Tongue (tissue), 3 donors: ENCODE measurements at places on chromosomes 12 and 14. TPM values are rescaled to one million over a fixed set of nuclear protein-coding genes. Genes with fewer than 3 reads are reported as not detected.
A peak's percentile ranks its signal among the peaks of the same experiment; 100 is the strongest.

DNA sequence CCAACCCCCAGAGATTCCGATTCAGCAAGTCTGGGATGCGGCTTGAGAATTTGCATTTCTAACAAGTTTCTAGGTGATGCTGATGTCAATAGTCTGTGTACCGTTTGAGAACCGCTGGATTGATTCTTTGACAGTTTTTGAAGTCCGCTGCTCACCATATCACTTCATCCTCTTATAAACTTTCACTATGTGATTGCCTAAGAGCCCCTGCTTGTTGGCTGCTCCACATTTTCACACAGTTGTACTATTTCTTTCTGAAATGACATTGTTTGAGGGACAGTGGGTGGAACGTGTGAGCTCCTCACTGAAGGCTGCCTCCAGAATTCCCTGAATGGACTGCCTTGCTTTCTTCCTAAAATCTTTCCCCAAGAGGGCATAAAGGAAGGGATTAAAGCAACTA, 7.7 kb downstream of the C3AR1 start:
- DNase-seq, result no peak

GRCh38 chr12:10855807-10856206, 6.5 kb upstream of the PRR4 start:
- DNase-seq, result no peak

The NR2C1 gene
- 43.8 TPM for total RNA-seq

- DNase-seq, result peak; percentile 92
Measured at GRCh38 chr14:68843471-68844209, 50.8 kb upstream of the ZFP36L1 start.

GRCh38 chr12:52947738-52948423, 1.0 kb upstream of the KRT18 start:
- DNase-seq, result no peak

The EFS gene
- total RNA-seq, result 28.2 TPM

The OR6J1 gene
- not detected for total RNA-seq

The BHLHE41 gene
- 8.2 TPM for total RNA-seq

- no peak for DNase-seq
Measured at GRCh38 chr12:25594376-25594775, 41.3 kb upstream of the LMNTD1 start.

The PTPRQ gene
- 0.21 TPM for total RNA-seq

GRCh38 chr14:92560106-92560865, 46.7 kb downstream of the RIN3 start:
- no peak for DNase-seq

GRCh38 chr12:39365364-39366001, 77.4 kb downstream of the KIF21A start:
- DNase-seq, result no peak

DNA sequence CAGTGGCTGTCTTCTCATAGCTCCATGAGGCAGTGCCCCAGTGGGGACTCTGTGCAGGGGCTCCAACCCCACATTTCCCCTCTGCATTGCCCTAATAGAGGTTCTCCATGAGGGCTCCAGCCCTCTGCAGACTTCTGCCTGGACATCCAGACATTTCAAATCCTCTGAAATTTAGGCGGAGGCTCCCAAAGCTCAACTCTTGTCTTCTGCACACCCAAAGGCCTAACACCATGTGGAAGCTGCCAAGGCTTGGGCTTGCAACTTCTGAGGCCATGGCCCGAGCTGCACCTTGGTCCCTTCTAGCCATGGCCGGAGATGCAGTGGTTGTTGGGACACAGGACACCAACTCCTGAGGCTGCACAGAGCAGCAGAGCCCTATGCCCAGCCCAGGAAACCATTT, 20.5 kb upstream of the PPP2R5C start:
- no peak for DNase-seq

GRCh38 chr12:19799216-19799615, 359.9 kb downstream of the AEBP2 start:
- DNase-seq, result no peak

DNA sequence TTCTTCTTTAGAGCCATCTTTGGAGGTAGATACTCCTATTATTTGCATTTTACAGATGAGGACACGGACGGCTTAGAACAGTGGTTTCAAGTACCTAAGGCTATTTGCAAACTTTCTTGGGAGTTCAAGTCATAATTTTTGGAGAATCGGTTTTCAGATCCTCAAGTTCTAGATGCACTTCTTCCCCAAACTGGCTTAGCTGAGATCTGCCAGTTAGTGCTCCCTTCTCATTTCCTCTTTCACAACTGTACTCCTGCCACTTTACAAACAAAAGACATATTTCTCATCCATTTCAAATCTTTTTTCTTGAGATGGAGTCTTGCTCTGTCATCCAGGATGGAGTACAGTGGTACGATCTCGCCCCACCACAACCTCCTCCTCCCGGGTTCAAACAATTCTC, 77.3 kb downstream of the HELB start:
- no peak for DNase-seq

- DNase-seq, result no peak
Measured at GRCh38 chr12:116736962-116737773, 701 bp downstream of the SPRING1 start.

The CACNA1C gene
- total RNA-seq, result 6.5 TPM

GRCh38 chr12:109289551-109289950, 19.5 kb downstream of the FOXN4 start:
- peak; percentile 19 for DNase-seq

- DNase-seq, result no peak
Measured at GRCh38 chr14:97381309-97381708, 584.1 kb downstream of the VRK1 start.

- peak; percentile 50 for DNase-seq
Measured at GRCh38 chr12:121858662-121859572, at the start of gene HPD. Gene HPD (minus strand): TSS chr12:121858859. CDS start chr12:121858823, 36 bp downstream.

DNA sequence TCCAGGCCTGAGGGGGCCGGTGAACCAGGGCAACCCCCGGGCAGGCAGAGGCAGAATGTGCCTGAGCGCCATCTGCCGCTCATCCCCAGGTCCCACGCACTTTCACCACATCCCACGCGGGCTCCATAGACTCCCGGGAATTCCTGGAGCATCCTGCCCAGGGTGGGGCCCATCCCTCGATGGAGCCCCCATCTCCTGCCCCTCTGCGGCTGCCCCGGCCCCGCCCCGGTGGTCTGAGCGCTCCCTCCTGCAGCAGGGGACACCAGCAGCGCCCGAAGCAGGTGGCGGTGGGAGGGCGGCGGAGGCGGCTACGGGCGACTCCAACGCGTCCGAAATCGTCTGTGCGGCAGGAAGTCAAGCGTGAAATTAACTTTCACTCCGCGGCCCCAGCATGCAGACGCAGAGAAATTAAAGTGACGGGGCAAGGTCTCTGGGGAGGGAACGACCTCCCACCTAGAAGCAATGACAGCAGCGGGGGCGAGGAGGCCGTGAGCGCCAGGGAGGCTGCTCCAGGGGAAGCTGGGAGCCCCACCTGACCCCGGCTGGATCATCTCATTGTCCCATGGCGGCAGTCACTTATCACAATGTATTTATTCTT, 122.2 kb downstream of the NCOR2 start:
- no peak for DNase-seq

The GNB3 gene
- 5.8 TPM for total RNA-seq

DNA sequence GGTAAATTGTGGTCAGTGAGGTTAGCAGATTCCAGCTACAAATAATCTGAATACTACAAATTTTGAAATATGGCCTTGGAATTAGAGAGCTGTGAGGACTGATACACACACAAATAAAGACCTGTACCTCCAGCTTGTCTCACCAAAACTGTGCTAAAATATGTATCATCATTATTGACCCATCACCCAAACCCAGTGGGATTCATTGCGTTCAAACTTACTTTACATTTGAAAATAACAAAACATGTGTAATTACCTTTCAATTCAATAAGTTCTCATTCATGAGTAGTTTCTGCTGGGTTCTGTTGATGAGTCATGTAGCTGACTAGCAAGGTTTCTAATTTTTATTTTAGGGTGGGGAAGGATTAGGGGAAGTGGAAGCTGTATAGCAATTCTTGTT, 170.9 kb downstream of the MSRB3 start:
- no peak for DNase-seq

The OR6C70 gene
- total RNA-seq, result not detected

The C2CD5 gene
- total RNA-seq, result 52.3 TPM

- peak; percentile 78 for DNase-seq
Measured at GRCh38 chr12:98998697-98999299, 353.7 kb downstream of the APAF1 start.

DNA sequence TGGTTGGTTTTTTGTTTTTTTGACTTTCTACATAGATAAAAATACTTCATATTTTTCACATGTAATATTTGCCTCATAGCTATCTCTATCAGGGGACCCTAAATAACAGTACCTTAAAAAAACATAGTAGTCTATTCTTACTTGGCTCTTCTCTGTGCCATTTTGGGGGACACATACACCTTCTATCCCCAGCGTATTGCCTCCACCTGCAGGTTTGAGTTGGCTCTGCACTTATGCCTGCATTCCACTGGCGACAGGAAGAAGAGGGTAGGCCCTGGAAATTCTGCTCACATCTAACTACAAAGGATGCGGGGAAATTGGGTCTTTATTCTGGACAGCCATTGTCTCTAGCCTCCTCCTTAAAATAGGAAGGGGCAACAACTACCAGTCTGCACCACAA, 13.8 kb upstream of the IFI27L2 start:
- no peak for DNase-seq

GRCh38 chr14:51544901-51545300, 106.8 kb upstream of the FRMD6 start:
- DNase-seq, result no peak

GRCh38 chr14:51651388-51652167, at the start of gene FRMD6:
Gene FRMD6 (plus strand): TSS chr14:51651910. CDS start chr14:51689837, 37,927 bp downstream.
- peak; percentile 96 for DNase-seq

The TSPAN19 gene
- total RNA-seq, result not detected

The FGF6 gene
- 50.7 TPM for total RNA-seq

DNA sequence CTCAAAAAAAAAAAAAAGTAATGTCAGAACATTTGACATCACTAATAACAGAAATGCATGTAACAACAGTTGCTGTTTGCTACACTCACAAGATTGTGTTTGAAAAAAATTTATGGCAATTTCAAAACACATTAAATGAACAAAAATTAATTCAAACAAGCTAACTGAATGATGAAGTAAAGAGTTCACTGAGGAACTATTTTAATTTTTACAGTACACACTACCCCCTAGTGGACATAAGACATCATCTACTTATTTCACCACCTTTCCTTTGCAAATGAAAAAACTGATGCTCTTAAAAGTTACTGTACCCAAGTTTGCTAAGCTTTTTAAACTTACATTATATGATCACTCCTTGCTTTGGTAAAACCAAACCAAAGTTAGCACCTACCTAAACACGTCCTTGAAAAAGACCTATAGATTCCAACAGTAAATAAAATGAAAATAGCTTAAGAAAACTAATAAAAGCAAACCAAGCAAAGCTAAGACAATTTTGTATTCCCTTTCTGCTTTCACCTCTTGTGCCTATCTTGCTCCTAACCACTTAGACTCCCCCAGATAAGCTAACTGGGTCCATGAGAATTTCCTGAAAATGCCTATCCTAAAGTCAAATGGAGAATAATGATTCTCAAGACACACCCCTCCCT, 22.2 kb downstream of the UBE2N start:
- DNase-seq, result peak; percentile 74

The CLEC2A gene
- total RNA-seq, result not detected

- peak; percentile 80 for DNase-seq
Measured at GRCh38 chr12:67772267-67773169, 124.0 kb downstream of the DYRK2 start.

The SLC8A3 gene
- 28.4 TPM for total RNA-seq

GRCh38 chr14:58793131-58793740, 155.5 kb downstream of the DACT1 start:
- no peak for DNase-seq

DNA sequence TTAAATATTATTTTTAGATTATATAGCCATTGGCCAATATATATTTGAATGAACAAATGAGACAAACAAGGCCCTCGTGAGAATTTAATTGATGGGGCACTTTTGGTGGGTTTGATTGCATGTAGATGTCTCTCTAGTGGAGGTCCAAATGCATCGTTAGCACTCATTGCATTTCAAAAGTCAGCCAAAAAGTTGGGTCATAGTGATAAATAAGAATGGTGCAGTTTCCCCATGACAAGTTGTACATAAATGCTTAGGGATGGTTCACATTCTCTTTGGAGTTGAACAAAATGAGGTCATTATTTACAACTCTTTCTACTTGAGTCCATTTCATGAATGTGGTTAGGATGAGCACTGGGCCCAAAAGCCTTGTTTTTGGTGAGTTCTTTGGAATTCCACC, 1.0 kb downstream of the BEST3 start:
- no peak for DNase-seq

DNA sequence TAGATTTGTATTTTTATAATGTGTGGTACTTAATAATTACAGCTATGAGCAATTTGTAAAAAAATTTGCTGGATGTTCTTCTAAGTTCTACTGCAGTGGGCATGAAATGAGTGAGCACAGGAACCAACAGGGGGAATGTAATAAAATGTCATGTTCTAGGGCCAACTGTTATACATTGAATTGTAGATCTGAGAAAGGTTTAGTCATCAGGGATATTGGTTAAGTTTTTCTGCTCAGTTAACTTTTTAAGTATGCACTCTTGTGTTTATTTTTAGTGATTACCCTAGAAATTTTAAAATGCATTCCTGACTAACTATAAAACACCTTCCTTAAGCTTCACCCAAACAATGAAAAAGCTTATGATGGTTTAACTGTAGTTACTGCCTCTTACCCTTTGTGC, 101.8 kb downstream of the CAND1 start:
- DNase-seq, result no peak

The NTS gene
- total RNA-seq, result 2.2 TPM

GRCh38 chr14:69073429-69073828, 79.5 kb downstream of the DCAF5 start:
- DNase-seq, result no peak

DNA sequence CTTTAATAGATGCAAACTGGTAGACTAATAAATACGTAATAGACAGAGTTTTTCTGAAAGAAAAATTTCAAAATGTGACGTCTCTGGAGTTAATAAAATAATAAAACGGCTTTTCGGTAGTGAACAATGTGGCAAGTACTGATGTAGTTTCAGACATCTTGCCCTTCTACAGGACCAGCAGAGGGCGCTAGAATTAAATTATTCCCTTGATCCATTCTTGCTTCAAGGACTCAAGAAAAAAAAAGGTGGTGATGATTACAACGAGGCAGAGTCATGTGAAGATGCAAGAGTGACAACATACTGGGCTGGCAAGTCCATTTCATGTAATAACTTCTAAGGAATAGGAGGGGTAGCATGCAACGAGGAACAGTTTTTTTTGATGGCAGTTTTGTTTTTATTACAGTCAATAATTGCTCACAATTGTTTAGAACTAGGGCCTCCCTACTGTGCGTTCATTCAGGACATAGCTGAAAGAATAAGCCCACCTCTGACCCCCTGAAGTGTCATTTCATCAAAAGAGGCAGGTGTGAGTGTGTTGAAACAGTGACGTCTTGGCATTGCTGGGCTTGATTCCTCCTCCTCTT, 101.0 kb upstream of the GZMB start:
- DNase-seq, result peak; percentile 86
